ENCODE measurements at places on chromosomes 1 and 21. TPM values are rescaled to one million over a fixed set of nuclear protein-coding genes. Genes with fewer than 3 reads are reported as not detected.

The RBBP5 gene
- 17.7 TPM for total RNA-seq

- H3K27ac ChIP-seq, result no peak overlapping the region
- H3K27me3 ChIP-seq, result no peaks in the 10 kb centered on the region
- H3K4me1 ChIP-seq, result no peaks in the 10 kb centered on the region
- H3K36me3 ChIP-seq, result no peaks in the 10 kb centered on the region
- H3K4me3 ChIP-seq, result no peak overlapping the region
- no peak for DNase-seq
Observed at GRCh38 chr1:92211166-92211565, 6.5 kb upstream of the C1orf146 start.

GRCh38 chr1:7491818-7492173 is 279.3 kb upstream of the VAMP3 start:
- no peaks in the 10 kb centered on the region for H3K4me1 ChIP-seq
- H3K4me3 ChIP-seq, result no peak overlapping the region
- DNase-seq, result no peak
- peak overlapping the region; percentile 76 for H3K27ac ChIP-seq
- H3K27me3 ChIP-seq, result no peaks in the 10 kb centered on the region

DNA sequence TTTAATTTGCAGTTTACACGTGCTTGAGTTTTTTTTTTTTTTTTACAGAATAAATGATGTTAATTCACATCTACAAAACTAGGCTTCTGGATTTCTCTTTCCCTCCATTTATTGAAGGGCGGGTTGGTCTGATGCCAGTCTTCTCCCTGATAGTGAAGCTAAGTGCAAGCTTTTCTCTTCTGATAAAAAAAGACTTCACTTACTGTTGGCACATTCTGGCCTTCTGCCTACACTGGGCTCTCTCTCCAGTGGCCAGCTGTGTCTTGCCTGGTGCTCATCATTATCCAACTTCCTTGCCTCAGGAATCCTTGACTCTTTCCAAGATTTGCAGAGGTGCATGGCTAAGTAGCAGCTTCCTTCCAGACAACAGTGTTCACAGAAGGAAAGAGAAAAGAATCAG is 7.6 kb upstream of the RAP1A start:
- no peaks in the 10 kb centered on the region for H3K36me3 ChIP-seq
- no peak for DNase-seq
- H3K4me3 ChIP-seq, result no peak overlapping the region
- no peak overlapping the region for H3K27ac ChIP-seq
- H3K4me1 ChIP-seq, result peaks cover 30% of the 10 kb centered on the region

DNA sequence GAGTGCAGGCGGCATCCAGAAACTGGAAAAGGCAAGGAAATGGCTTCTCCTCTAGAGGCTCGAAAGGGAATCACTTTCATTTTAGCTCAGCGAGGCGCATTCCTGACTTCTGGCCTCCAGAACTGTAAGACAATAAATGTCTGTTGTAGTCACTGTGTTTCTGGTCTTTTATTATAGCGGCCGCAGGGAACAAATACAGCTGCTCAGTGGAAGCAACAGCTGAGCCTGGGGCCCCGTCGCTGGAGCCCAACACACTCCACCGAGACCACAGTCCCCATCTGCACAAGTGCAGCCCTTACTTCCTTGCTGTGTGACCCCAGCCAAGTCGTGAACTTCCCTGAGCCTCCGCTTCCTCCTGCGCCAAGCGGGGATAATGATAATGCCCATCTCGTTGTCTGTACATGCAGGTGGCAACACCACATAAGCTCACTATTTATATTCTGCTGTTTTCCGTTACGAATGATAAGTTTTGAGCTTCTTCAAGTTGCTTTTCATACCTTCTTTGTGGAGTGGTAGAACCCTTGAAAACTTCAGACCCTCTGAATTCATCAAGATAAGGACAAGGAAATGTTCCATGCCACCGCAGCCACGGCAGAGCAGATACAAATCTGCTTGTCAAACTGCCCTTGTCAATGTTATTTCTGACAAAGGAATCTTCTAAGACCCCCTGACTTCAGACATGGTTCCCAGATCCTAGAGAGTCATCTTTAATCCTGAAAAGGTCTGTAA is 3.2 kb upstream of the LAPTM5 start:
- peak; percentile 77 for DNase-seq
- no peaks in the 10 kb centered on the region for H3K36me3 ChIP-seq
- H3K27me3 ChIP-seq, result no peaks in the 10 kb centered on the region
- peak overlapping the region; percentile 41 for H3K4me3 ChIP-seq
- H3K4me1 ChIP-seq, result peaks cover 85% of the 10 kb centered on the region
- H3K27ac ChIP-seq, result peak overlapping the region; percentile 99

GRCh38 chr1:200242110-200243041 is 167.5 kb downstream of the ZNF281 start:
- H3K27ac ChIP-seq, result no peak overlapping the region
- peaks cover 20% of the 10 kb centered on the region for H3K4me1 ChIP-seq
- peaks cover 14% of the 10 kb centered on the region for H3K27me3 ChIP-seq
- no peaks in the 10 kb centered on the region for H3K36me3 ChIP-seq
- no peak for DNase-seq
- H3K4me3 ChIP-seq, result no peak overlapping the region
